ENCODE measurements at places on chromosomes 13 and 19.

DNA sequence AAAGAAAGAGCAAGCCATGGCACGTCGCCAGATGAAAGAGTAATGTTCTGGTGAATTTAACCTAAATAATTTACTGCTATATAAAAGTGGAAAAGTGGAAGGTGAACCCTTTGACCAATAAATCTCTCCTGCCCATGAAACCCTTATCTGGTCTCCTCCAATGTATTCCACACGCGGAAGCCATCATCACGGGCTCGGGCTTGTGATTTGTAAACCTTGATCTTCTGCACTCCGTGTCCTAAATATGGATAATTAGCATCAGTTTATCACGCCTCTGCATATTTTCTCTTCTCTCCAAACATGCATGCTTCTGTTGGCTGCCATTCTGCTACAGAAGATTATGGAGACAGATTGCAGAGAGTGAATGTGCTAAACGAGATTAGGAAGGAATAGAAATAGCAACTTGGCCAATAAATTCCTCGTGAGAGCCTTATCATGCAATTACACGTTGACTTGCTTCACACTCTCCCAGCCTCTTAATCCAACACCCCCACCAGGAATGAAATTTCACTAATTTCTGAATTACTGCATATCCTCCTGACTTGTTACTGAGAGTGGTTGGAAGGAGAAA is 34.5 kb downstream of the SOX1 start:
- DNase-seq, result no peak

DNA sequence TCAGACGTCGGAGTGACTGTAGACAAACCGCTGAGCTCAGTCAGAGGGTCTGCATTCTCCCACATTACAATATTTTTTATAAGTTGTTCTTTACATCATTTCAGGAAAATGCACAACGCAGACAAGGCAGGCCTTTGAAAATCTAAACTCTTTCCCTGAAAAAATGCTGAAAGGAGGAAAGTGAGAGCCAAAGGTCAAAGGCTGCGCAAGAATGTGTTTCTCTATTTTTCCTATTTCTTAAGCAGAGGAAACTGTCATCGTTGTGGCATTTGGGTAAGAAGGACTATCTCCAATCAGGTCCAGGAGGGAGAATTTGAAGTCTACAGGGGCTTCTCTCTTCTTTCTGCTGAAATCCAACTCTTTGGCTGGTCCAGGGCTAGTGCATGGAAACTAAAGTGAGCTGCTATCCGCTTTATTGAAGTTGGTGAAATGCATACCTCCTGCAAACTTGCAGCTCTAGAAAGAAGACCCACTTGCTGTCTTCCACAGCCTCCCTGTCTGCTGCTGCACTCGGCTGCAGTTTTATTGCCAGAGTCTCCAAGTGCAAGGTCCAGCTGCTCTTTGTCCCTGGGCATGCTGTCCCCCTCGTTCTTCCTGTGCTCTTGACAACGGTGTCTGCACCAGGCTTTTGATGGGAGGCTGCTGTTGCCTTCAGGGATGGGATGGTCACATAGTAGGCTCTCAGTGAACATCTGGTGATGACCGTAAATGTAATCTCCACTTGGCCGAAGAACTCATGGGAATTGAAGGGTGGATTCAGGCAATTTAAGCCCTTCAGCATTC is 31.2 kb downstream of the ZNF536 start:
- no peak for DNase-seq

GRCh38 chr19:49150106-49150943 is 4.9 kb downstream of the HRC start:
- DNase-seq, result peak; percentile 30

DNA sequence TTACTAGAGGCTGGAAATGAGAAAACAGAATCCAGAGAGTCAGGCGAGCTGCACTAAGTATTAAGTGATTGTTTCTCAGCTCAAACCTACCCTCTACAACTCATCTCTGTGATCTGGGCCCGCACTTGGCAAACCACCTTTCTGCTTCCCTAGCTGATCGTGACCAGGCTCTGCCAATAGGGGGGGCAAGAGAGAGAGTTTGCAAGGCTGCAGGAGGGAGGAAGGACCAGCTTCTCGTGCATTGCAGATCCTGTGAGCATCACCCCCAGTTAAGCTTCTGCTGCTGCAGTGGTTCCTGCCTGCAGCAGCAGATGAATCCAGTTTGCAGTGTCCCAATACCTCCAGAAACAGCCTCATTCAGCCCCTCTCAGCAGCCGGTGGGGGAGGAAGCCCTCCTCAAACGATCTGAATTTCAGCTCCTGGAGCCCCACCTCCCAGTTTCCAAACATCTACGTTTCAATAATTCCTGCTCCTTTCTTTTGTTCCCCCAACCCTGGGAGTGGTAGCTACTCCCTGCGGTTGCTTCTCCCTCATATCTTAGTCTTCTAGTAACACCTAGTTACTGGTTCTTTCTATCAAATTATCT is 20.0 kb downstream of the XRCC1 start:
- peak; percentile 64 for DNase-seq

DNA sequence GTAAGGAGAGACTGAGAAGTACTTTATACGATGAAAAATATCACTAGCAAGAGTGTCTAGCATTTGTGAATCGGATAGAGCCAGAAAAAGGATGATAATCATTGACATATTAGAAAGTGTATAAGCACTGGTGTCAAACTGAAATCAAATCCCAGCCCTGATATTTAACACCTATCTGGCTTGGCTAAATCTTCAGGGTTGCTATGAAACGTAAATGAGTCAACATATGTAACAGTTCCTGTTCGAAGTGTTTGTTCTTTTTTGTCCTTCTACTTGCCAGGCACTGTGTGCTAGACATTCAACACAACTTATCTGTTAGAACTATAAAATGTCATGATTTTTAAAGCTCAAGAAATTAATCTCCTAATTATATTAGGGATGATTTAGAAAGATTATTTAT is 40.8 kb downstream of the SERPINE3 start:
- DNase-seq, result no peak

GRCh38 chr13:44561351-44561750 is 14.8 kb downstream of the TSC22D1 start:
- DNase-seq, result no peak

GRCh38 chr19:9128171-9128570 is 1.4 kb upstream of the OR7G3 start:
- DNase-seq, result no peak

- DNase-seq, result no peak
Observed at GRCh38 chr19:45057444-45057843, 18.6 kb downstream of the CLASRP start.

DNA sequence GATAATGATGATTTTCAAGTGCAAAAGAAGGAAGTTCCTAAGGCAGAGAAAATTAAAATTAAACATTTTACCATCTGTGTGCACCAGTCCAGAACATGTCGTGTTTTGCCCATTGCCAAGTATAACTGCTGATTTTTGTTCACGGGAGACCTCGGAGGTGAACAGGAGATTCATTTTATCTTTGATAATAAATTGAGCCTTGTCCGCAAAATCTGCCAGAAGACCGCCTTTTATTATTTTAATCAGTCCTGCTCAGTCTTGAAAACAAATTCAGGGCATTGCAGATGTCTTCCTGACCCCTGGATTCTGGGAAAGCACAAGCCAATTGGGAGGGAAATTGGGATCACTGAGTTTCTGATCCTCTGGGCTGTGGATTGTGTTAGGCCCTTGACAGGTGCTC is 165.9 kb downstream of the STK24 start:
- DNase-seq, result no peak

- no peak for DNase-seq
Observed at GRCh38 chr13:79090552-79091124, 315.4 kb downstream of the RBM26 start.

- no peak for DNase-seq
Observed at GRCh38 chr19:8331263-8331845, 10.1 kb downstream of the RPS28 start.

DNA sequence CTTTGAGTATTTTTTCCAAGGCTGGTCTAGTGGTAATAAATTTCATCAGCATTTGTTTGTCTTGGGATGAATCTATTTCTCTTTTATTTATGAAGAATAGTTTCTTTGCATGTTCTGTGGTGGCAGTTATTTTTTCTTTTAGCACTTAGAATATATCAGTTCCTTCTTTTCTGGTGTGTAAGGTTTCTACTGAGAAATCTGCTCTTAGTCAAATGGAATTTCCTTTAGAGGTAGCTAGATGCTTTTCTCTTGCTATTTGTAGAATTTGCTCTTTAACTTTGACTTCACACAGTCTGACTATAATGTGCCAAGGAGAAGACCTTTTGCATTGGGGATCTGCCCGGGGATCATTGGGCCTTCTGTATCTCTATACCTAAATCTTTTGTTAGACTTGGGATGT is 4.1 kb upstream of the SIGLEC6 start:
- no peak for DNase-seq

DNA sequence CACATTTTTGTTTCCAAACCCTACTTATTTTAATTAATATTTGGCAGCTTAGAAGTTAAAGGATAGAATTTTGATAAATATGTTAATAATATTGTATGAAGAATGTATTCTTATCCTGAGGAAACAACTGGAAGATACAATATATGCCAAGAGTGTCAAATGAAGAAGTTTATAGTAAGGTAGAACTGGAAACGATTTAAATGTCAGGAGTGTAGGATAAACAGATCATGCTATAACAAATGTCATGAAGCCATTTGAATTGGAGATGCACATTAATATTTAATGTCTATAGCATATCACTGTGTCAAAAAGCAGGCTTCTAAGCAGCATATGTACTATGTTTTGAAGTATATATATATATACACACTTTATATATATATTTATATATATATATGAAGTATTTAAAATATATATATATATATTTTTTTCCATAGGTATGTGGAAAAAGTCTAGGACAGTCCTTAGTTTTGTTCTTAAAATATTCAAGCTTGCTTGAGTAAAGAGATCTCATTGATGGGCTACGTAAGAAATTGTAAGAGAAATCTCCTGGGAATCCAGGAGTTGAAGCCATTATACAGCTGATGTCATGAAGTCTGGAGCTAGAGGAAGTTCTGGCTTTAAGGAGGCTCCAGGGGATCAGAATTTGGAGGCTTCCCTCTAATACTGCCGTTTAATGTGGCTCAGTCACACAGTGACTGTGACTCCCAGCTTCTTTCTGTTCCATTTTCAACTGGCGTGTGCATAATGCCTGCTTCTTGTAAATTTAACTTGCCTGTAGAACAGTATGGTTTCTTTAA is 79.9 kb upstream of the MYCBP2 start:
- no peak for DNase-seq

DNA sequence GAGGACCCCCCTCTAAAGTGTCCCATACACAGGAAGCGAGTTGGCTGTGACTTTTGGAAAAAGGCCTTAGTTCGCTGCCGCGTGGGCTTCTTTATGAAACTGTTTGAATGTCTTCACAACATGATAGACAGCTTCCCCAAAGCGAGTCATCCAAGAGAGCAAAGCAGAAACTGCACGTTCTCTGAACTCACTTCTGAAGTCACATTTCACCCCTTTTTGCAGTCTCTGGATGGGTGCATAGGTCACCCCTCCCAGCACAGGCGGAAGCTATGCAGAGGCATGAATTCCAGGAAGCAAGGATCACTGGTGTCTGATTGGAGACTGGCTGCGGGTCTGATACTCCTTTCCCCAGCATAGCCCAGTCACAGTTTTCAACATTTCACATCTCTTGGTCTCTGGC is 10.6 kb downstream of the GPI start:
- DNase-seq, result no peak

GRCh38 chr13:112657850-112658445 is 31.9 kb upstream of the ATP11A start:
- DNase-seq, result no peak

DNA sequence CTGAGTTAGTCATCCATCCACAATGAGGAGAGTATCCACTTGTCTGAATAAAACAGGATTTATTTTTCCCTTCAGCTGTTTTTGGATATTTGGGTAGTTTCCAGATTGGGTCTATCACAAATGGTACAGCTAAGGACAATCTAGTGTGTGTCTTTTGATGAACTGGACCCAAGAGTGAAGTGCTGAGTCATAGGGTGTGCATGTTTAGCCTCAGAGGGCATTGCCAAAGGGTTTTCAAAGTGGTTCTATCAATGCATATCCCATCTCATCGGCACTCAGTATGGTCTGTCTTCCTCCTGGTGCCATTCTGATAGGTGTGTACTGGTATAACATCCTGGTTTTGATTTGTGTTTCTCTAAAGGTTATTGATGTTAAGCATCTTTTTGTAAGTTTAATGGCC is 62.3 kb downstream of the GSX1 start:
- DNase-seq, result no peak

- no peak for DNase-seq
Observed at GRCh38 chr19:54335979-54336892, 2.7 kb downstream of the LILRA4 start.

DNA sequence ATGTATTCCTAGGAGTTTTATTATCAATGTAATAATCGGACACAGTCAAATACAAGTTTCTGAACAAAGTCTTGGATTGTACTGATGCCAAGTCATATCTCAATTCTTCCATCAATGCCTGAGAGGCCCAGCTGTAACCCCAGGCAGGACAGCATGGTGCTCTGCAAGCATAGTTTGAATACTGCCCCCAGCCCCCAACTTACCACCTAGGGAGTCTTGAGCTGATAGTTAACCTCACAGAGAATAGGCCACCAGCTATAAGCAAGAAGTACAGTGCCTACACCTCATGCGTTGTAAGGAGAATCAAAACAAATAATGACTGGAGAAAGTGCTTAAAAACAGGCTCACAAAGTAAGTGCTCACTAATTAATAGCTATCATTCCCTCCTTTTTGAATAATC is 2.7 kb downstream of the PROSER1 start:
- no peak for DNase-seq

- no peak for DNase-seq
Observed at GRCh38 chr19:5926641-5927440, 12.8 kb downstream of the CAPS start.

- DNase-seq, result no peak
Observed at GRCh38 chr19:364496-365287, 20.1 kb upstream of the MIER2 start.

DNA sequence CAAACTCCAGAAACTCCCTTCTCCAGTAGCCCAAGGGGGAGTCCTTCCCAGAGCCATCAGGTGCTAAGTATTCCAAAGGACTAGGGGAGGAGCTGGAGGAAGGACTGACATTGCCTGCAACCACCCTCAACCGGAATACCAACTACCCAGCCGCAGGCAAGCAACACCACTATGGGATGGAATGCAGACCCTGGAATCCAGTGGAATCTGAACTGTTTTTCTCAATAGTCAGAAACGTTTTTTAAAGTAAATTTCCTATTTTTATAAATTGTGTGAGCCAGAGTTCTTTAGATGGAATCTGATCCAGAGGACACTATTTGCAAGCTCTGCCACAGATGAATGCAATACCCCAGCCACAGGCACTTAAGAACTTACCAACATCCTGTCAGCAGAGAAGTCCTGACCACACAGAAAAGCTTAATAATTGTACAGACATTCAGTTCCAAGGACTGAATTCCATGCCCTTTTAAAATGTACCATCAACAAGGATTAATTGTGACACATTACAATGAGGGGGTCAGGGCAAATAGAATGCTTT is 92.1 kb downstream of the USP12 start:
- DNase-seq, result no peak

GRCh38 chr13:101301053-101301452 is 115.3 kb downstream of the NALCN start:
- no peak for DNase-seq

GRCh38 chr13:102580552-102581169 is 16.1 kb upstream of the TPP2 start:
- no peak for DNase-seq

Measured in stimulated activated CD4-positive, alpha-beta T cell treated with anti-CD3 and anti-CD28 coated beads, Interleukin-1b, Interleukin-23, amount 100 ng/mL, for 4 hours (primary cell).